ENCODE measurements at places on chromosomes 13 and 19.

DNA sequence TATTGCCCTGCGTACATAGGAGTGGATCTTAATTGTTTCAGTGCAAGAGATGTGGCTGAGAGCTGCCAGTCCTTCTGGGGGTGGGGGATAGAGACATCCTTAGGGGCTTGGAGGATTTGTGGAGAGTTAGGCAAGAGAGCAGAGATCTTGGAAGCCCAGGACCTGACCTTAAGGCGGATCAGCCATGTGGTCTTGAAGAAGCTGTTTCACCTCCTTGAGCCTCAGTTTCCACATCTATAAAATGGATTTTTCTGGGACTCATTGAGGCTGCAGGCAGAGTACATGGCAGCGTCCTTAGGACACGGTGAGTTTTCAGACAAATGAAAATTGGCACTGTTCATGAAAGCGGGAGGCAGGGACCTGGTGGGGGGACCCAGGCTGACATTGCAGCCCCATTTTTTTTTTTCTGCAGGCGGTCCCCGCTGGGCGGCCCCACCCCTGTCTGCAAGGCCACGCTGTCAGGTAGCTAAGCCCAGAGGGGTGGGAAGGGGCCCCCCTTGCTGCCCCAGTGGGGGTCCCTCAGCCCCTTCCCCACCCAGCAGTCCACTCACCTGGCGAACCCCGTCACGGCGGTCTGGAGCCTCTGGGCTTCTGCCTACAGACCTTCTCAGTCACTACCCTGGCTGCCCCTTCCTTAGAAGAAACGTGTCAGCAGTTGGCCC, 30.0 kb downstream of the PDE4A start:
- no peak for DNase-seq

DNA sequence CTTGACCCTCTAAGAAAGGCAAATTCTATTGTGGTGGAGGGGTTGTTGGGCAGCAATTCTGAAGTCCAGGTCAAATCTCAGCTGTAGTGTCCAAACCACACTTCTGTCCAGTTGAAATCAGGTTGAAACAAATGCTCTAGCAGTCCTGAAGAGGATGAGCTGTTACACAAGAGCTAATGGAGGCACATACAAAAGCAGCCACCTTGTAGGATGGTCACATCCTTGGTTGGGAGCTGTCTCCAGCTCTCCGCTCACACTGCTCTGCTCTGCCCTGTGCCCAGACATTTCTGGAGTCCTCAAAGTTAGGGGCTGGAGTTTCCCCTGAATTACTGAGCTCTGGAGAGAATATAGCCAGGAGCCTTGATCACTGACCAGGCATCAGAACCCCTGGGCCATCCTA, 47.2 kb downstream of the GPR12 start:
- DNase-seq = no peak

- no peak for DNase-seq
Observed at GRCh38 chr13:113630296-113630695, 27.7 kb downstream of the ATP4B start.

- no peak for DNase-seq
Observed at GRCh38 chr13:80239571-80240255, 101.2 kb downstream of the SPRY2 start.

GRCh38 chr19:18637673-18638630, 1.1 kb downstream of the KLHL26 start:
- no peak for DNase-seq

DNA sequence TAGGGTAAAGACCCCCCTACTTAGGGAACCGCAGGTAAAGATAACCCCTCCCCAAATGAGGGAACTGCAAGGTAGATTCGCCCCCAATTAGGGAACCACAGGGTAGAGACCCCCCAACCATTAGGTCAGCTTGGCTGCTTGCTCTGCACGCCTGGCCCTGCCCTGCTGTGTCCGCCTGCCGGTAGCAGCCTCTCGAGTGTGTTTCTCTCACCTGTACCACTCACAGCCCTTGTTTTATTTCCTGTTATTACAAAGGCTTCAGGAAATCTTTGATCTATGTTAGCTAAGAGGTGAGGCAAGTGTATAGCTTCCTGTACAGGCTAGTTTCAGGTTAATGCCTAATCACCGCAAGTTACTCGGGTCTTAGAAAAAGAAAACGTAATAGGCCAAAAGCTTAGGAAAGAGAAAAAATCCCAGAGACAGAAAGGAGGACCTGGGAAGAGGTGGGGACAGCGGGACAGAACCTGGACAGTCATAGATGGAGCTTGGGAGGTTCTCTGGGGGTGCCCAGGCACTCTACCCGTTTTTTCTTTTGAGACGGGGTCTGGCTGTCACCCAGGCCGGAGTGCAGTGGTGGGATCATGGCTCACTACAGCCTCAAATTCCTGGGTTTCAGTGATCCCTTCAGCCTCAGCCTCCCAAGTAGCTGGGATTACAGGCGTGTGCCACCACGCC, 23.1 kb upstream of the EIF3G start:
- DNase-seq = no peak

- peak; percentile 82 for DNase-seq
Observed at GRCh38 chr13:102040812-102041211, 361.0 kb downstream of the FGF14 start.

- no peak for DNase-seq
Observed at GRCh38 chr19:54439174-54439851, 9.7 kb upstream of the LENG8 start.

DNA sequence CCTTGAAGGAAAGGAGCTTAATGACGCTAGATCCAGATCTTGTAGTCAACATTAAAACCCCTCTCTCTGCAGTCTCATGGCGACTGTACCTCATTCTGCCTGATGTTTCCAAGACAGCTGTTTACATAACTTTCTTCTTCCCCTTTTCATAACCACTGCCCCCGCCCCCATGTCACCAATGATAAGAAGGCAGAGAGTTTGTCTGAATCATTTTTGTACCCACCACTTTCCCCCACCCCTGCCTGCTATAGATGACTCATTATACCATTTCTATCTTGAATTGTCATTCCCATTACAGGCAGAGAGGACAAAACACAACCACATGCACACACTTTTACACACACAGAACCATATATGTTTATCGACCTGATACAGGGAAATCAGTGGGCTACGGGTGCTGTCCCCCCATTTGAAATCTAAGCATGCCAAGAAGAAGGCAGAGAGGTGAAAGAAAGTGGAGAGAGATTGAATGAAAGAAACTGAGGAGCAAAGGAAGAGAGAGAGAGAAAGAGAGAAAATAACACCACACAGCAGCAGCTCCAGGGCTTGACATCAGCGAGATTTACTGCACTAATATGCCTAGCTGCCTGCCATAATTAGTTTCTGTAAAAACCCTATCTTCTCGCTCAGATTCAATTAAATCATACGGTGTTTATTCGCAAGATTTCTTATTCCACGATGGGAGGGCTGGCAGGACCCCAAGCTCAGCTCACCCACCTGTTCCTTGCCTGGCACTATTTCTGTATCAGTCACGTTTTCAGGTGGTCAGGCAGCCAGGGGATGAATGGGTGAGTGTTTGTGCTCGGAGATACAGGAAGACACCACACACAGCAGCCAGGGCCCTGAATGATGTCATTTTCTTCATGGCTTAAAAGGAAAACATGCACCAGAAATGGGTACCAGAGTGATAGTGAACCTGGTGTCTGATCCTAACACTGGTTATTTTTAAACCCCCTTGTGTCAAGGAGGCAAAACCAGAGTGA, 114.3 kb upstream of the SERP2 start:
- peak; percentile 48 for DNase-seq

DNA sequence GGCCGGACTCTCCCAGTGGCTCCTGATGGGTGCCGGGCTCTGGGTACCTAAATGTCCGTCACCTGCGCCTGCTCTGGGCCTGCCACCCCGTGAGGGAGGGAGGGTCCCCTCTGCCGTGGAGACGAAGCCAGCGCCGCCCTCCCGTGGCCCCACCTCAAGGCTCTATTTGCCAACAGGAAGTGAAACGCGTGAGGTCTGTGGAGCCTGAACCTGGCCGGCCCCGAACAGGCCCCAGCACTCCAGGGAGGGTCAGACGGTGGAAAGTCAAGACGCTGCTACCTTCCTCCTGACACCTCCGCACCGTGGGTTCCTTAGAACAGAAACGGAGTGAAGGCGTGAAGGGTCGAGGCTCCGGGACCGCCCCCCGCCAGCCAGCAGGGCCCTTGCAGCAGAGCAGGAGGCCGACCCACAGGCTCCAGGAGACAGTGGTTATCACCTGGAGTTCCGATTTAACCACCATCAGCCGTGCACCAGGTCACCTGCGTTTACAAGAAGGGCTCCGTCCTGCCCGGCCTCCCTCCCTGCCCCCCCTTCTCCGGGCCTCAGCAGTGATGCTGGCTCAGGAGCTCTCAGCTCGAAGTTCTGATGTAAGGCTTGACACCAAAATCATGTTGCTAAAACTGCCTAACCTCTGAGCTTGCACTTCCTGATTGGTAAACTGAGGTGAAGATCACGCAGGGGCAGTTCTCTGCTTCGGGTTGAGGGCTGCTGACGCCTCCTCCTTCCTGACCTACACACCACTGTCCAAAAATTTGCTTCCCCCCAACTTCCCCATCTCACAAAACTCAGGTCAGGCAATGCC, 50.9 kb upstream of the C13orf46 start:
- no peak for DNase-seq

DNA sequence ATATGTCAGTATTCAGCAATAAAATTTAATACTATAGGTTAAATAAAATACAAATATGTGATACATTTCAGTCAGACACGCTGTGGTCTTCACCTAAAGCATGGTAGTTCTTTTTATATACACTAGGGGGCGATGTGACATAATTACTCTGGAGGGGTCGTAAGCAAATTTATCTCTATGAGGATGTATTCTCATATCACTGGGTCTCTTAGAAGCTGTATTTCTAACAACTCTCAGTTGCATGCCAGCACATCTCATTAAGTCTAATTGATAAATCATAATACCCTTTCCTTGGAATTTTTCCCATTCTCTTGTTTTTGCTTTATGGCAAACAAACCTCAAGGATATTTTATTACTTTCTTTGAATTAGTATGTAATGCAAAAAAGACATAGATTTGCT, 3.9 kb upstream of the PCDH17 start:
- DNase-seq = peak; percentile 82

DNA sequence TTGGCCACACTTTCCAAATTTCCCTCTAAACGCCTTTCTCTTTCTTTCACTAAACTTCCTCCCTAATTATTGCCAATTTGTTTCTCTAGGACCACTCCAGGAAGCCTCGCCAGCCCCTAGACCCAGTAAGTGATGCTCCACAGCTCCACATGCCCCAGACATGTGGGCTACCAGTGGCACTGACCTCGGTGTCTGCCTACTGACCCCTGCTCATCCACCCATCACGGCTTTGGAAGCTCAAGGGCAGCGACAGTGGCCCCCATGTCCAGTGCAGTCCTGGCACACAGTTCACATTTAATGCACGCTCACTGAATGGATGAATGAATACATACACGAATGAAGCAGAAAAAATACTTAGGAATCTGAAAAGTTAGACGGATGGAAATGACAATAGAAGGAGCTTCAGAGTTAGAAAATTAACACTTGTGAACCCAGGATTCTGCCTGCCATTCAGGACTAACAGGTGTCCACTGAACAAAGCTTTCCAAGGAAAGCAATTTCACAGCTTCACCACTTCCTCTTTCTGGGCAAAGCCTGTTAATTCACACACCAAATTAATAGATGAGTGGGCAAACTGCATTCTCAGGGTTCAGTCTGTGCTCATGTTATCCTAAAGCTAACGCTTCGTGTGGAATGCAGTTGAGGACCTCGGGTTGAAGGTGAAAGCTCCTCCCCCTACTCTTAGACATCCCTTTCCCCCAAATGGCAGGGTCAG, 50.9 kb downstream of the CCDC70 start:
- no peak for DNase-seq

DNA sequence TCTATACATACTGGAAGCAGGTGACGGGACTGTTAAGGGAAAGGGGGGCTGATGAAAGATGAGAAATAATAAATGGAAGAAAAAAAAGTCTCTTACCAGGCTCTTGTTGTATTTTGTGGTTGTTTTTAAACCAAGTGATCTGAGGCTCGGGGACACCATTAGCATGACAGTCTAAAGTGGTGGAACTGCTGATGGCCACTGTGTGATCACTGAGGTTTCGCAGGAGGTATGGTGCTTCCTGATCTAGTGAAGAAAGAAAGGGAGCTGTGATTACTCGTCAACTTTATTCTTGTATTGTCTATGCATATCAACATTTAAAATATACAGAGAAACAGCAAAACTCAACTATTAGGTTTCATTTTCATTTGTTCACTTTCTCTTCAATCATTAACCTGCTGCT, 110.1 kb downstream of the FLT1 start:
- DNase-seq = no peak

- DNase-seq = no peak
Observed at GRCh38 chr19:48121909-48122371, 11.3 kb upstream of the PLA2G4C start.

GRCh38 chr13:42607546-42607945, 33.6 kb downstream of the TNFSF11 start:
- peak; percentile 26 for DNase-seq

DNA sequence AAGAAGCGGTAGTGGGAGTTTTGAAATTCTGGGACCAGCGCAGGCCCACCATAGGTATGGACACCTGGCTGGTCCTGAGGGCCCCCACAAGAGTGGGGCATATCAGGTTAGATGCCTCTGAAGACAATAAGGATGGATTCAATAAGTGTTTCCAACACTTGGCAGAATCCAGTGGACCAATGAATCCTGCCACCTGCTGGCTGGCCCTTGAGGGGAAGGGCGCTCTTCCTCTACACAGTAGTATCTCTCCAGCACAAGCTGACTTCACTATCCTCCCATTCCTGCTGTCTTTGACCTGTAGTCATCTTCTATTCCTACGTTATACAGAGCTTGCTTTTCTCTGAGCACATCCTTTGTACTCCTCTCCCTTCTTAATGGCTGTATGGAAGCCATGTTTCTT, 199.7 kb upstream of the TSHZ3 start:
- DNase-seq = no peak

DNA sequence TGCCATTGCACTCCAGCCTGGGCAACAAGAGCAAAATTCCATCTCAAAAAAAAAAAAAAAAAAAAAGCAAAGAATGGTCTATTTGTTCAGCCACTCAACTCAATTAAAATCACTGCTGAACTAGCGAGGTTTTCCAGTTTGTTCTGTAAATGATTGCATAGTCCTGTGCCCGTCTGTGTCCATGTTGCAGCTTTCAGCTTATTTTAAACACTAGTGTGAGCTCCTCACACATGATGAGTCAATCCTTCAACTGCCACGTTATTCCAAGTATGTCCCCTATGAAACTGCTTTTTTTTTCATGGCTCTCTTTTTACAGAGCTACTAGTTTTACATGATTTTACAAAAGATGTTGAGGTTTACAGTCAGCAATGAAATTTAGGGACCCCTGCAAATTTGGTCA, 12.2 kb downstream of the SUGP2 start:
- no peak for DNase-seq

- peak; percentile 45 for DNase-seq
Observed at GRCh38 chr19:51690454-51691073, 2.6 kb upstream of the SPACA6 start.

- no peak for DNase-seq
Observed at GRCh38 chr13:32638739-32639138, 52.5 kb downstream of the PDS5B start.

GRCh38 chr19:15631817-15632216, 8.9 kb upstream of the CYP4F3 start:
- no peak for DNase-seq

GRCh38 chr19:34881982-34882381, 44.7 kb upstream of the ZNF30 start:
- no peak for DNase-seq

Measured in NCI-H1092 treated with DMSO at 0.1 percent for 48 hours (cell line).